CD4-positive, alpha-beta T cell treated with Interleukin-12 subunit alpha and Interleukin-12 subunit beta, for 1 hour (primary cell): ENCODE measurements at places on chromosomes 16 and 17.

DNA sequence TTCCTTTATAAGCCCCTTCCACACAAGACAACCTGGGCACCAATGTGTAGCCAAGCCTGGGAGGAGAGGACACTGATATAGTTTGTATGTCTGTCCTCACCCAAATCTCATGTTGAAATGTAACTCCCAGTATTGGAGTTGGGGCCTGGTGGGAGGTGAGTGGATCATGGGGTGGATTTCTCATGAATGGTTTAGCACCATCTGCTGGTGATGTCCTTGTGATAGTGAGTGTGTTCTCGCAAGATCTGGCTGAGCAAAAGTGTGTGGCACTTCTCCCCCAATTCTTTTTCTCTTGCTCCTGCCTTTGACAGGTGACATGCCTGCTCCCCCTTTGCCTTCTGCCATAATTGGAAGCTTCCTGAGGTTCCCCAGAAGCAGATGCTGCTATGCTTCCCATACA, 135.8 kb downstream of the USP31 start:
- no peak for DNase-seq

GRCh38 chr16:85718682-85719081, 29.9 kb upstream of the GINS2 start:
- DNase-seq = no peak

GRCh38 chr16:10318798-10319500, 66.9 kb upstream of the ATF7IP2 start:
- DNase-seq = no peak

GRCh38 chr16:74760007-74760767, 14.4 kb downstream of the FA2H start:
- DNase-seq = peak; percentile 3

DNA sequence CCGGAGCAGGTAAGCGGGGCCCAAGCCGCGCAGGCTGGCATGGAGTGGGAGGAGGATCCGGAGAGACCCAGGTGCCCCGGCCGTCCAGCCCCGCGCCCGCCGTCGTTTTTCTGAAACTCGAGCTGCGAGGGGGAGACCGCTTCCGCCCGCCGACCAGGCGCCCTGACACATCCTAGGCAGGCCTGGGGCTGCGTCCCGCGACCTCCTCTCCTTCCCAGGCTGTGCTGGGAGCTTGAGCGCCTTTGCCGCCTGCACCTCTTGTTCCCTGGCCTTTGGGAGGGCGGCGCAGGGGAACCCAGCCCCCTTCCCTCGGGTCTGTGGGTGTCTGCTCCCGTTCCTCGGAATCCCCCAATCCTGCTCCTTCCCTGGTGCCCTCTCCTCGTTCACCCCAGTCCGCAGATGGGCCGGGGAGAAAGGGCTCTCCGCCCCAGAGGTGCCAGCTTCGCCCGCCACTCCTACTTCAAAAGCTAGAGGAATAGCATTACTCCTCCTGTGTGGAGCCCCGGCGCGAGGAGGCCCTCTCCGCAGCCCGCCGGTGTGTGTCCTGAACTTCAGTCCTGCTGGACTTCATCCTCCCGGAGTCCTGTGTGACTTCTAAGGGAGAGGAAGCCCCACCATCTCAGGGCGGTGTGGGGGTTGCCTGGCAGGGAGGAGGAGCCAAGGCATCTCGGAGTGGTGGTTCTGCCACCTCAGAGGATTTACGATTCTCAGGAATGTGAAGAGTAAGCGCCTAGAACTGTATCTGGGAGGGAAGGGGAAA, 1.0 kb downstream of the NHERF1 start:
- DNase-seq = no peak

GRCh38 chr17:4636474-4637100, 4.9 kb downstream of the ALOX15 start:
- DNase-seq = no peak

DNA sequence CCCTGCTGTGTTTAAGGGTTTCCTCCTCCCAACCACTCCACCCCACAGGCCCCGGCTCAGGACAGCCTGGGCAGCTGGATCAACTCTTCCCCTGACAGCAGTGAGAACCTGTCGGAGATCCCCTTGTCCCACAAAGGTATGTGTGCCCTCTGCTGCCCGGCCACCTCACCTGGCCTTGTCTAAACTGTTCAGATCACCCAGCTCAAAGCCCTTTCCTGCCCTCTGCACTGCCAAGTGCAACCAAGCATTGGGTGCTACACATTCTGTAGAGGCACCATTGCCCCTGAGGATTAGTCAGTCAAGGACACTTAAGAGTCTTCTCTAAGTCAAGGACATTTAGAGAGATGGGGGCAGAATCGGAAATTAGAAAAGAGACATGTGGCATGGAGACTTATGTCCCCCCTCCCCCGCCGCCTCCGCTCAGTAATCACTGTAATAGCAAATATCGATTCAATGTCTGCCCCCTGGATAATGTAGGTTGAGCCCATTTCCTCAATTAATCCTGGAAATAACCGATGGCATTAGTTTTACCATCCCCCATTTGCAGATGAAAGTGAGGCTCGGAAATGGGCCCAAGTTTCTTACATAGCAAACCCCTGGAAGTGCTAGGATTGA, 8.1 kb downstream of the BTBD17 start:
- DNase-seq = no peak

DNA sequence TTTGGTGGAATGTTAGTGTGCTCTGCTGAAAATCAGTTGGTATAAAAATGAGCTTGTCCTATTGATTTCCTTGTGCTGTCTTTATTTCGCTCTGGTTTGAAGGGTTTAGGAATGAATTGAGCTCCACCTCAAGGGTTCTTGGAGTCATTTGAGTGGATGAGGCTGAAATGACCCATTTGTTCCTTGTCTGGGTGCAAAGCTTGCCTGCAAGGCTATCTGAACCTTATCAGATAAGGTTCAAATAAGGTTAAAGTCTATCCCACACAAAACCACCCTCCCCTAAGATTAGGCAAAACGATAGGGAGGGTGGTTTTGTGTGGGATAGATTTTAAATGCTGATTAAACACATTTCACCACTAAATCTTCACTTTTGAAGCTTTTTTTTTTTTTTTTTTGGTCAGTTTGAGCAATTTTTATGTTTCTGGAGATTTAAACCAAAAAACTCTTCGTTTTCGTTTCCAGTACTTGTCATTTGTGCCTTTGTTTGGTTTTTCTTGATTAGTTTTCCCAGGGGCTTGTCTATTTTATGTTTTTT, 62.7 kb downstream of the ARHGAP44 start:
- DNase-seq = no peak

DNA sequence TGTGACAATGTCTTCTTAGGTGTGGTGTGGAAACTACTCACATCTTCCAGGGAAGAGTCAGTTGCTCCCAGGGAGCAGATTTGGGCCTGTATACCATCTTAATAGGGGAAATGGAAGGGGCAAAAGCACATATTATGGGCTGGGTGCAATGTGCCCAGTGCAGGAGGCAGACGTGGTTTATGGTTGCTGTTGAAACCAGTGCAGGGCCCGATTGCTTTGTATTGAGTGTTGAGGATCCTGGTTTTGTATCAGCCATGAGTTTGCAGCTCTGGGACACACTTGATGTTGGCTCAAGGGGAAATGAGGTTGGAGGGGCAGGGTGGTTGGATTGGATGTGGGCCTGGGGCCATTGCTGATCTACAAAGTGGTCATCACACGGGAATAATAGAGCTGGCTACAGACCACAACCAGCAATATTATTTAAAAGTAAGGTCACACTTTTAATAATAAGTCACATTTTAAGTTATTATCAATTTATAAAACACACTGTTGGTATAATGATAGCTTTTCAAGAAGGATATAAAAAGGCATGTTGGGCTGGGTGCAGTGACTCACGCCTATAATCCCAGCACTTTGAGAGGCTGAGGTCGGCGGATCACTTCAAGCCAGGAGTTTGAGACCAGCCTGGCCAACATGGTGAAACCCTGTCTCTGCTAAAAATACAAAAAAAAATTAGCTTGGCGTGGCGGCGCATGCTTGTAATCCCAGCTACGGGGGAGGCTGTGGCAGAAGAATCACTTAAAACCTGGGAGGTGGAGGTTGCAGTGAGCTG, 302.4 kb downstream of the SEC14L1 start:
- DNase-seq = no peak

GRCh38 chr16:4733211-4733742, 794 bp downstream of the ANKS3 start:
- DNase-seq = no peak

- DNase-seq = no peak
Measured at GRCh38 chr17:80122926-80123505, 21.6 kb downstream of the GAA start.

- no peak for DNase-seq
Measured at GRCh38 chr16:27226476-27226875, 23.1 kb downstream of the KDM8 start.

- DNase-seq = no peak
Measured at GRCh38 chr17:64005734-64006167, 7.6 kb downstream of the PRR29 start.

- DNase-seq = no peak
Measured at GRCh38 chr17:38753071-38753506, 548 bp downstream of the PSMB3 start.

DNA sequence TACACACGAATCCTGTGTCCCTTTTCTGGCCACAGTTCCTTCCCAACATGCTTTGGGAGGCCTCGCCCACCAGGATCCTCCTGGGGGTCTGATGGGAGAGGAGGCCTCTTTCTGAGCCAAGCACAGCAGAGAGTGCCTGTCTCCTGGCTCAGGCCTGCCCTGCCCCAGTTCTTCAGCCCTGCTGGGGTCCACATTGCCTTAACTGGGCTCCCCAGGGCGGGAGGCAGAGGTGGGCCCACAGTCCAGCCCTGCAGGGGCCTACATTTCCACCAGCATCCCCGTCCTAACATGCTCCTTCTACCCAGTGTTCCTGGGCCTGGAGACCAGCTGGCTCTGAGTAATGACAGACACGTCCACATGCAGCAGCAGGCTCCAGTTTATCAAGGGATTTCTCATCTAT, 29.6 kb downstream of the WNT9B start:
- DNase-seq = no peak

DNA sequence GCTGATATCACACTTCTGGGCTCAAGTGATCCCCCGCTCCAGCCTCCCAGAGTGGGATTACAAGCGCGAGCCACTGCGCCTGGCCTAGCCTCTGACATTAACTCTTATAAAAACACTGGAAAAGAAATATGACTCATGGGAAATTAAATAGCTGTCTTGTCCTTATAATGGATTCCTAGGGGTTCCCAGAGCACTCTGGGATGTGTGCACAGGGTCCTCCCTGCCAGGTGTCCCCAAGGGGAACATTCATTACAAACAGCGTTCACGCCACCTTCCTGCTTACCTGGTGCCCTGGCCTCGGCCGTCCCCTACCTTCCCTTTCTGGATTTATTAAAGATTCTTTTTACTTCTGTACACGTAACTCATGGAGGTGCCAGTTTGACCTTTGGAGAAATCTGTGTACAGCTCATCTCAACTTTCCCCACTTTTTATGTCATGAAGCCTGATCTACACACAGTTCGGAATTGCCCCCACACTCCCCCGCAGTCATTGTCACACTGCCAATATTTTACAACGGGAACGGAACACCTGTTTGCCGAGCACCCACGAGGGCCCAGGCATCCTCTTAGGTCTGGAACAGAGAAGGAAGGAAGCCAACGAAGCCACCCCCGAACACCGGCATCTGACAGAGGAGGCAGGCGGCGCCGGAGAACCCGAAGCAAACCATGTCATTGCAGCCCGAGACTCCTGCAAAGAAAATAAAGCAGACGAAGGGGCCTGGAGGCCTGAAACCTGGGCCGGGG, 39.7 kb upstream of the MEAK7 start:
- DNase-seq = no peak

DNA sequence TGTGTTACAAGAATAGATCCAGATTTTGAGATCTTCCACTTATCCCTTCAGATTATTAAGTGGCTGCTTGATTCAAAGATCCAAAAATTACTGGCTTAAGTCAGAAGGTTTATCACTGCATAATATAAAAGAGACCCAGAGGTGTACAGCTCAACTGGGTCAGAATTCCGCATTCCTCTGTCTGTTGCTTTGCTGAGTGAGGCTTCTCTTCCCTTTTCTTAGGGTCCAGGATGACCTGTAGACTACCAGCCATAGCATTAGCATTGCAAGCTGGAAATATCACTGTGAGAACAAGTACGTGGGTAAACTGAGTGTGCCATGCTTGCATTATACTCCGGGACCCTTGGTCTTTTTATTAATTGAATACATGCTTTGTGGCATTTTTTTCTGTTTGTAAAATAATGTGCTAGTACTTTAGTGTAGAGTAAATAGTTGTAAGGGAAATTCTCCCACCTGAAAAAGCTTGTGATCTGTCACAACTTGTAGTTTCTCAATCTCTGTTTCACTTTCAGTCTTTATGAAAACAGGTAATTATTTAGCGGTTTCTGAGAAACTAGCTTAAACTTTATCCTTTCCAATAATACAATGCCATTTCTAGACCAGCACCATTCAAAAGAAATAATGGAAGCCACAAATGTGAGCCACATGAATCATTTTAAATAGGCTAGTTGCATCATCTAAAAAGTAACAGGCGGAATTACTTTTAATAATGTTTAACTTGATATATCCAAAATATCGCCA, 61.6 kb downstream of the TNRC6C start:
- peak; percentile 7 for DNase-seq

DNA sequence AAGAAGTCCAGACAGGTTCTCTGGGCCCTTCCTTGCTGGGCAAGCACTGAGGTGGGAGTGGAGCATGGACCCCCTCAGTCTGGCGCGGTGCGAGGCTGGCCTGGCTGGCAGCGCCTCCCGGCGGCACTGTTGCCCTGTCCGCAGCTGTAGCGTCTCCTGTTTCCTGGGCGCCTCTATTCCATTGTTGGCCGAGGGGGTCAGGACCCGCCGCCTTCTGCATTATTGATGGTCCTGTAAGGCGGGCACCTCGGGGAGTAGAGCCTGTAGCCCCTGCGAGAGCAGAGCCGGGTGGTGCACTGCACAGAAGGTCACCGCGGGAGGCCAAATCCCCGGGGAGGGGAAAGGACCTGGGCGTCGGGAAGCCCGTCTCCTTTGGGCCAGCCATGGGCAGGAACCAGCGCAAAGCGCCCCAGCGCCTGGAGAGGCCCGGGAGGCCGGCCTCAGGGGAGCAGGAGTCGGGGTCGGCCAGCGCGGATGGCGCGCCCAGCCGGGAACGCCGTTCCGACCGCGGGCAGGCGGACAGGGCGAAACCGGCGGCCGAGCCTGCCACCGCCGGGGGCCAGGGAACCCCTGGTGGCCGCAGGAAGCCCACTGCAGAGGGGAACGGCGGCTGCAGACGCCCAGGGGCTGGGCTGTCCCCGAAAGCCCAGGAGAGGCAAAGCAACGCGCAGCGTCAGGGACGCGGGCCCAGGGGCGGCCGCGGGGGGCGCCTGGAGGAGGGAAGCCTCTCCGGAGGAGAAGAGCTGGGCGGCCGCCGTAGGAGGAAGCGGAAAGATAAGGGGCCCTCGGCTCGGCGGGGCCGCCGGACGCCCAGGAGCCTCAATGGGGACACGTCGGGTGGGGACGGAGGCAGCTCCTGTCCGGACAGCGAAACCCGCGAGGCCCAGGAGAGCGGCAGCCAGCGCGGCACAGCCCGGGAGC, at the start of gene MYO15B:
Gene MYO15B, plus strand, starts transcription at position 126 of the 921 bp plus-strand sequence. Its CDS starts 258 bp downstream, at position 384.
- DNase-seq = peak; percentile 61

DNA sequence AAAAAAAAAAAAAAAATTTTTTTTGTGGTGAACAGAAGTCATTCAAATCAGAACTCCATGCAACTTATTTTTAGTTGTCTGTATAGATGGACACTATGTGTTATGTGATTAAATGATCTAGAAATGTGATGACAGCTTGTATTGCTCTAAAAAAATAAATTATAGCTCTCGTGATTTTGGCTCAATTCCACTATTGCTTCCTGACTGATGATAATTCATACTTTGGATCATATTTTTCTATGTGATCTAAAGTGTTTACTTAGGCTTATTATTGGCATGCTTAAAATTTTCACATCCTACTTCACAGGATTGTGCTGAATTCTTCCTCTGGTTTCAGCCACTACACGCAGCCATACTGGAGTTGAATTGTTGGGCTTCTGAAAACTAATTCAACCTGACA, 76.8 kb downstream of the RPGRIP1L start:
- DNase-seq = no peak

- DNase-seq = no peak
Measured at GRCh38 chr17:50461550-50462132, 7.0 kb downstream of the CHAD start.
